T-helper 1 cell treated with Interleukin-12 subunit alpha and Interleukin-12 subunit beta and Interleukin-4 antibody, amounts not matched to agents 30 ng/mL and 1 ng/mL, for 36 hours (primary cell): ENCODE measurements at places on chromosomes 12 and 14. TPM values are rescaled to one million over a fixed set of nuclear protein-coding genes. Genes with fewer than 3 reads are reported as not detected.

PMCH gene
- total RNA-seq = 1.8 and 2.7 TPM in 2 replicates

TMEM119 gene
- 0.54 and 0.96 TPM in 2 replicates for total RNA-seq

POTEM gene
- total RNA-seq = not detected in 2 replicates

SIX4 gene
- 1.2 and 1.4 TPM in 2 replicates for total RNA-seq

TMEM63C gene
- 0.27 and 0.80 TPM in 2 replicates for total RNA-seq

RBM19 gene
- total RNA-seq = 57.2 and 58.1 TPM in 2 replicates

DPPA3 gene
- total RNA-seq = not detected in 2 replicates

ASPG gene
- total RNA-seq = not detected in 2 replicates
